ENCODE measurements at places on chromosomes 13 and 19.

DNA sequence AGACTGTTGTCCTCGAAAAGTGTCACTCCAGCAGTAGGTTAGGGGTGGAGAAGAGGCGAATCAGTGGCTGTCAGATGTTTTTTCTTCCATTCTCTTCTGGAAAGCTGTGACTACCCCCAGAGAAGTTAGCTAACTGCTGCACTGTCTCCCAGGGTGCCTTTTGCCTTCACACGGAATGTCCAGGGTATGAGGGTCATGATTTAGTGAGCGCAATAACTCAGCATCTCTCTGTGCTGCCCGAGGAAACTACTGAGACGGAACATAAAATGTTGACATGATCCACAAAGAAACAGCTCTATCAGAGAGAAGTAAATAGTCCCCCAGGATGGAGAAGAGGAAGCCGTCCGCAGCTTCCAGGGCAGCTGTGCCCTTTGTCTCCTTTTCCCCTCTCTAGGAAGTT is 254.0 kb upstream of the ARGLU1 start:
- no peak for DNase-seq

GRCh38 chr13:101383595-101383994 is 32.7 kb downstream of the NALCN start:
- DNase-seq, result no peak

DNA sequence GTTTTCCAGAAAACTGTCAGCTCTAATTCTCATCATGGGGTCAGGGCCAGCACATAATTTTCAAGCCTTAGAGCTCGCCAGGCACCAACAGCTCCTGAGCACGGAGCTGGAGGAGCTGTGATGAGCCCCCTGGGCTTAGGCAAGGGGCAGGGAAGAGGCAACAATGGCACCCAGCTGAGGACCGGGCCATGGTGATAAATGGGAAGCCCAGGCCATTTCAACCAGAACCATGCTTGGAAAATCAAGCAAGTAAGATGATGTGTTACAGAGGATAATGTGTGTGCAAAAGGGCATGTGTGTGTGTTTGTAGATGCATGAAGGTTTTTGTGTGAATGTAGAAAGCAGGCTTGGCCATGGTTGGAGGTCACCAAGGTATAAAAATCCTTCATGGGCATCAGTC is 66.8 kb upstream of the UBAC2 start:
- DNase-seq, result no peak

GRCh38 chr13:42066542-42066941 is 18.1 kb downstream of the DGKH start:
- no peak for DNase-seq

DNA sequence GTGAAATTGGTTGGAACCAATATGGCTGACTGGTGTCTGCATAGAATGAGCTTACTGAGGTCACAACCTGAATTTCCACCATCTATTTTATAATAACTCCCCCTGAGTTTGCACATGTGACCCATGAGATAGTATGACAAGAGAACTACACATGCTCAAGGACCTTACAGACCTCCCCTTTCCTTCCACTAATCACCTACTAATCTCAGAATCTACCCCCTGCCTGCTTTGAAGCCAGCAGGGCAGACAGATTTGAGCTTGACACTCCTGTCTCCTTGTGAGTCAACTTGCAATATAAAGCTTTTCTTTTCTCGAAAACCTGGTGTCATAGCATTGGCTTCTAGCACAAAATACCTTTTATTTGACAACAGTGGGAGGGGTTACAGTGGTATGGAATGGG is 248.4 kb downstream of the RFC3 start:
- DNase-seq, result no peak

- DNase-seq, result no peak
Measured at GRCh38 chr19:54574527-54575056, 1.0 kb downstream of the LILRA2 start.

Data from activated naive CD4-positive, alpha-beta T cell treated with anti-CD3 and anti-CD28 coated beads, Interleukin-2, amount 50 U/mL, for 16 hours (primary cell).